Stimulated activated CD8-positive, alpha-beta memory T cell treated with anti-CD3 and anti-CD28 coated beads, Interleukin-12 subunit alpha, Interleukin-12 subunit beta, amount 100 ng/mL, for 4 hours (primary cell): ENCODE measurements at places on chromosomes 12 and 14.

DNA sequence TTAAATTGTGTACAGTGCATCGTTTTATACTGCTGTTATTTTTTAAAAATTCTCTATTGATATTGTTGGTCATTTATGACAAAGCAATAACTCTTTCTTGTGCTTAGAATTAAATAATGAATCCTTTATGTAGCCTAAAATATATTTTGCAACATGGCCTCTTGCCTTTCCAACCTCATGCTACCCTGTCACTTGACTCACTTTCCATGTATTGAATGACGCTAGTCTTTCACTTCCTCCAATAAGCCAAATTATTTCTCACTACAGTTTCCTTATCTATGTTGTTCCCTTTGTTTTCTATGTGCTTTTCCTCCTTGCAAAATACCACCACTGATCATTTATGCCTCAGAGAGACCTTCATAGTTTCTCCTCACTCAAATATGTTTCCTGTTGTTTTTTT, 16.3 kb upstream of the EPYC start:
- no peak for DNase-seq

DNA sequence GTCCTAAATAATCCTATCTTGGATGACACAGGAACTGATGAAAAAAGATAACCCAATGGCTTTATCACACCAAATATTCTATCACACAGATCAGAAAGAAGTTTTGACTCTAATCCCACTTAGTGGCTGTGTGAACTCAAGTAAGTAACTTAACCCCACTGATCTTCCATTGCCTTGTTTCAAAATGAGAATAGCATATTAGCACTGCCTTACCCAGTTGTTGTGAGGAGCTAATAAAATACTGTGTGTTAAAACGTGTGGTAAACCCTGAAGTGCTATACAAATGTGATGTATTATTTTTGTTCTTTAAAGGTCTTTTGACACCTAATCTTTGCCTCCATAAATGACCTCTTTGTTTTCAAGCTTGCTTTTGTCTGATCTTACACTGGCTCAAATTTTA, 60.9 kb upstream of the ARID2 start:
- no peak for DNase-seq

- no peak for DNase-seq
Measured at GRCh38 chr12:32947206-32948067, 50.9 kb upstream of the PKP2 start.

GRCh38 chr12:109504068-109504467, 26.6 kb downstream of the UBE3B start:
- DNase-seq, result no peak

- DNase-seq, result no peak
Measured at GRCh38 chr12:39314547-39314946, 128.4 kb downstream of the KIF21A start.

DNA sequence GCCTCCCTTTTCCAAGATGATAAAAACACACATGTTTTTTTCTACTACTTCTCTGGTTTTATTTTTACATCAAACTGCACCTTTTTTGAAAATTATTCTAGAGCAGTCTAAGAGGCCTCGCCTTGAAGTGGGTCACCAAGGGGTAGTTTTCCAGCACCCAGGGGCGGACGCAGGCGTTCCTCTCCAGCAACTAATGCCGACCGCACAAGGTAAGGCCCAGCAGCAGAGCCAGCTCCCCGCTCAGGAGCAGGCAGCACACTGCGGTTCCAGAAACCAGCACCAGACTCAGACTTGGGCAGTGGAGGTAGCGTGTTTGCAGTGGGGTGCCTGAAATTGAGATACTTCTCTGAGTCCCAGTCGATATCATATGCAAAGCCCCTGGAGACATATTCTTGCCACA, 31.6 kb downstream of the EP400 start:
- DNase-seq, result no peak

- no peak for DNase-seq
Measured at GRCh38 chr12:57726884-57727757, 11.4 kb downstream of the AGAP2 start.

- no peak for DNase-seq
Measured at GRCh38 chr12:112584266-112584722, 165.5 kb downstream of the PTPN11 start.

- DNase-seq, result no peak
Measured at GRCh38 chr12:88245905-88246304, 103.8 kb downstream of the TMTC3 start.

- no peak for DNase-seq
Measured at GRCh38 chr12:122012184-122012583, 9.5 kb upstream of the BCL7A start.

- DNase-seq, result no peak
Measured at GRCh38 chr14:24103451-24103850, 9.3 kb downstream of the PCK2 start.

DNA sequence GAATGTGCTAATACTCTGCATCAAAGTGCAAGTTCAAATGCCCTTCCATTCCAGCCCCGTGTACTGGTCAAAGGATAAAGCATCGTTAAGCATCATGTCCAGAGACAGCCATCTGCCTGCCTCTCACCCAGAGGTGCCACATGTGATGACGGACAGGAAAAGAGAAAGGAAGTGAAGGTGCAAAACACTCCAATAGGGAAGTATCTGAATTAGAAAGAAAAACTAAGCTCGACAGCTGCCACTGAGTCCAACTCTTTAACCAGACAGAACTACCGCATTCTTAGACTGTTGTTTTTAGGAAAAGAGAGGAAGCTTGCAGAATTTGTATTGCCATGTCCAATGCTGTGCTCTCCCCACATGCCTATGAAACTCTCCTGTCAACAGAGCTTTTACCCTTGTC, 465.0 kb upstream of the SOX5 start:
- DNase-seq, result no peak

DNA sequence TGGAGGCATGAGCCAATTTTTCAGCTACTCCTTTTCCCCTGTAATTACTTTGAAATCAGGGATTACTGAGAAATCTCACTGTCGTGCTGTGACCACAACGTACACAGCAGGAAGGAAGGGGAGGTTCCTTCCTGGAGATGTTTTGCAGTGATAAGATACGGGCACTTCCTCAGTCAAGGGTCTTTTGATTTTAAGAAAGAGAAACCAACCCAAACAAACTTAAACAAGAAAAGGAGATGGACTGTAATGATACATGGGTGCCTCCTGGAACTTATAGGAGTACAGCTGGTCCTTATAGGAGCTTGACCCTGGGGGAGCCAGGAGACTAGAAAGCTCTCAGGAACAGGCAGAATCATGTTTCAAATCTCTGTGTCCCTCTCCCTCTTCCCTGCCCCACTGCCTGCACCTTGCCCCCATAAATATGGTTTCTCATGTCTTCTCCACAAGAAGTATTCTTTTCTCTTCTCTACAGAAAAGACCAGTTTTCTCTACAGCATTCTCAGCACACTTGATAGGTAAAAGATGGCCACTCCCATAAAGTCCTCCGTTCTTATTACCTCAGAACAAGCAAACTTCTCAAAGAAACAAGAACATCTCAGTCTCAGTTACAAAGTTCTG, 281.1 kb upstream of the AMIGO2 start:
- no peak for DNase-seq

GRCh38 chr12:131900397-131900796, 6.0 kb downstream of the ULK1 start:
- no peak for DNase-seq

- no peak for DNase-seq
Measured at GRCh38 chr12:114443607-114444421, 37.9 kb upstream of the TBX5 start.

DNA sequence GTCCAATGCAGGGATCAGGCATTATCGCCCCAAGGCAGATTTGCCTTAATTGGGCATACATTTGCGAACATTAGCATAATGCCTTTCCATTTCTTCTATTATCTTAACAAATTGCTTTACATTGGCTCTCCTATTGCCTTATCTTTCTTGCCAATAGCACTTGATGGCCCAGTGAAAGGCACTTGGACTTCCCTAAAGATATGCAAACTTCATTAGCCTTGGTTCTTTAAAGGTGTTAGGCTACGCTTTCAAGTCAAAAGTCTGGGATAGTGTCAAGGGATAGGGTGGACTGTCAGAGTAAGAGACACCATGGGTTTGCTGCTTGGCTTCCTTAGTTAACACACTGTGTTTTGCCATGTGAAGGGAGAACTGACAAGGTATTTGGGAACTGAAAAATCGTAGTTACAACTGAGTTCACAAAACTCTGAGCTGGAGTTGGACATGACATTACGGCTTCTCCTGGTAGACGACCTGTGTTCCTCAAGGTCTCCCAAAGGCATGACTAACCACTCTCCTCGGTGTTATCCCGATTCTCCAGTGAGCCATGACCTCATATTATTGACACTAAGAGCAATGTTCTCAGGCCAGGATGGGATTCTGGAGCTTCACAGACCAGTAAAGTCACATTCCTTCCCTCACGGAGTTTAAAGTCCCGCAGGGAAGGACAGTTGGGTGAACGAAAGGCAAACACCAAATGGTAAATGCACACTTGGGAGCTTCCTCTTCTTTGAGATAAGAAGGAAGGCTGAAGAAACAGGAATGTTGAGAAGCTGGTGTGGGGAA, 65.2 kb downstream of the TBC1D30 start:
- DNase-seq, result no peak

DNA sequence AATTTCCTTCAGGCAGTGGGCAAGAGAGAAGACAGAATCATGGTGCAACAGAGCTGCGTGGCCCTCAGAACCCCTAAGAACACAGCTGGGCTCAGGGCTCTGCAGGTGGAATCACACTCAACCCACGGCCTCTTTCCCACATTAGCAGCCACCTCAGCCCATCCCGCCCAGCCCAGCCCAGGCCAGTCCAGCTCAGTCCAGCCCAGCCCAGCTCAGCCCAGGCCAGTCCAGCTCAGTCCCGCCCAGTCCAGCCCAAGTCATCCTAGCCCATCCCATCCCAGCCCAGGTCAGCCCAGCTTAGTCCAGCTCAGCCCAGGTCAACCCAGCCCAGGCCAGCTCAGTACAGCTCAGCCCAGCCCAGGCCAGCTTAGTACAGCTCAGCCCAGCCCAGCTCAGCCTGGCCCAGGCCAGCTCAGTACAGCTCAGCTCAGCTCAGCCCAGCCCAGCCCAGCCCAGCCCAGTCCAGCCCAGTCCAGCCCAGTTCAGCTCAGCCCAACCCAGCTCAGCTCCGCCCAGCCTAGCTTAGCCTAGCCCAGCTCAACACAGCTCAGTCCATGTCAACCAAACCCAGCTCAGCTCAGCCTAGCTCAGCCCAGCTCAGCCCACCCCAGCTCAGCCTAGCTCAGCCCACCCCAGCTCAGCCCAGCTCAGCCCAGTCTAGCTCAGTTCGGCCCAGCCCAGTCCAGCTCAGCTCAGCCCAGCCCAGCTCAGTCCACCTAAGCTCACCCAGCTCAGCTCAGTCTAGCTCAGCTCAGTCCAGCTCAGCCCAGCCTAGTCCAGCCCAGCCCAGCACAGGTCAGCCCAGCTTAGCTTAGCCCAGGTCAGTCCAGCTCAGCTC, 183.1 kb downstream of the TMEM121 start:
- DNase-seq, result no peak

DNA sequence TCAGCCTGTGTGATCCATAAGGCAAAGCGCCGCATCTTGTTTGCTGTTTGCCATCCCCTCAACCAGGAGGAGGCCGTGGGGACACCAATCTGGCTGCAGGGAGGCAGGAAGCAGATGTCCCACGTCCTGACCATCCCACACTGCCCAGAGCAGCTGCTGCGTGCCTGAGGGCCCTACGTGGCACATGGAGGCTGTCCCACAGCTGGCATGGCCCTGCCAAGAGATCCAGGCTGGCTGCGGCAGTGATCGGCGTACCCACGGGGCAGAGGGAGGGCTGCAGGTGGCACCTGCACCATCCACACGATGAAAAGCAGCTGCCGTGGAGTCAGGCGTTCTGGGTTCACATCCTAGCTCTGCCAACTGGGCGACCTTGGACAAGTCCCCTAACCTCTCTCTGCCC, 42.0 kb downstream of the NCOR2 start:
- DNase-seq, result no peak

GRCh38 chr12:62517887-62518286, 51.3 kb downstream of the MON2 start:
- no peak for DNase-seq

- DNase-seq, result no peak
Measured at GRCh38 chr14:65585216-65585615, 172.7 kb downstream of the FUT8 start.

- no peak for DNase-seq
Measured at GRCh38 chr12:96623155-96623554, 133.8 kb downstream of the CFAP54 start.

DNA sequence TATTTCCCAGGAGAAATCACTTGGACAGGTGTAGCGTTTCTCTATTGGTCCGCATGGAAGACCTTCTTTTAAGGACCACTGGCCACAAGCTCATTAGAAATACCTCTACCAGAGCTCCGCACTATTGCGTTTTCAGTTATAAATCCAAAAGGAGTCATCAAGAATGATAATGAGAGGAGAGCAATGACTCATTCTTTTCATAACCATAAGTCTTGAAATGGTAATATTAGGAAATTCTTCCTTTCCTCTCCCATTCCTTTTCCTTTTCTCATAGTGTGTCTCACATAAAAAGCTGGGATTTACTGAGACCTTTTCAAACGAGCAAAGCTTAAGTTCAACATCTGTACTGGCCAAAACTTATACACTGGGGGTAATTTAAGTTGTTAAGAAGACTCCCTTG, 215.7 kb downstream of the CPNE8 start:
- no peak for DNase-seq

GRCh38 chr12:51677284-51677968, 86.4 kb downstream of the SCN8A start:
- no peak for DNase-seq

GRCh38 chr12:52382854-52383253, 2.6 kb downstream of the KRT84 start:
- no peak for DNase-seq

GRCh38 chr12:100967189-100967588, 172.6 kb downstream of the ANO4 start:
- DNase-seq, result no peak

GRCh38 chr12:95548539-95549391, 2.5 kb downstream of the USP44 start:
- peak; percentile 59 for DNase-seq

- DNase-seq, result no peak
Measured at GRCh38 chr12:11978726-11979384, 91.9 kb upstream of the BCL2L14 start.

DNA sequence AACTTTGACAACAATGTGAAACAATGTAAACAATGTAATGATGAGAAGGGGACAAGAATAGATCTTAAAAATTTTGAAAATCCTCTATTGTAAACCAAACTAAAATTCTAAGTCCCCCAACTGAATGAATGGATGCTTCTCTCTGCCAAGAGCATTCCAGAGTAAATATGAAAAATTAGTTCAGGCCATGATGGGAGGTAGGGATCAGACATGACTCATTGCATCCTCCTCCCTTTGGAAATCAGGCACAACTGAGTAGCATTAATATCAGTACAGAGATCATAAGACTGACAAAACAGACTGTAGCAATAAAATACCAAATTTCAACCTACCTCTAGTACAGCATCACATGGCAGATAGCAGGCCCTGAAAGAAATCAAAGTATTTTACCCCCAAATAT, 559.9 kb downstream of the C12orf50 start:
- no peak for DNase-seq

DNA sequence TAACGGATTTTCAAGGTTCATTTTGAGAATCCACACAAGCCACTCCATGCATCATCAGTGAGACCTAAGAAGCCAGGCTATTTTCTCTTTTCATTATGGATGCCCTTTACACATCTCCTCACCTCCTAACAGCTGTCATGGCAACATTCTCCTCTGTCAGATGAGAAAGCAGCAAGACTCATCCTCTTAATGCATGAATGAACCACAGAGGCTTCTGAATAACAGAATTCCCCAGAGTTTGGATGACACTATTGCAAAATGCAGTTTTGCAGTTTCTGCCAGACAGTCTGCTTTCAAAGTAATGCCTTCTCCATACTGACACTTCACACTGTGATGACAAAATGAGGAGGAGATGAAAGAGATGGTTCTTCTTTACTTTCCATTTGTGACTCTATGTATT, 286.7 kb upstream of the GRIP1 start:
- DNase-seq, result no peak
